ENCODE measurements at places on chromosomes 16 and 17.

GRCh38 chr16:27446721-27447120 is 44.7 kb downstream of the IL21R start:
- no peak for DNase-seq

- no peak for DNase-seq
Measured at GRCh38 chr17:78555746-78556401, 21.3 kb downstream of the DNAH17 start.

DNA sequence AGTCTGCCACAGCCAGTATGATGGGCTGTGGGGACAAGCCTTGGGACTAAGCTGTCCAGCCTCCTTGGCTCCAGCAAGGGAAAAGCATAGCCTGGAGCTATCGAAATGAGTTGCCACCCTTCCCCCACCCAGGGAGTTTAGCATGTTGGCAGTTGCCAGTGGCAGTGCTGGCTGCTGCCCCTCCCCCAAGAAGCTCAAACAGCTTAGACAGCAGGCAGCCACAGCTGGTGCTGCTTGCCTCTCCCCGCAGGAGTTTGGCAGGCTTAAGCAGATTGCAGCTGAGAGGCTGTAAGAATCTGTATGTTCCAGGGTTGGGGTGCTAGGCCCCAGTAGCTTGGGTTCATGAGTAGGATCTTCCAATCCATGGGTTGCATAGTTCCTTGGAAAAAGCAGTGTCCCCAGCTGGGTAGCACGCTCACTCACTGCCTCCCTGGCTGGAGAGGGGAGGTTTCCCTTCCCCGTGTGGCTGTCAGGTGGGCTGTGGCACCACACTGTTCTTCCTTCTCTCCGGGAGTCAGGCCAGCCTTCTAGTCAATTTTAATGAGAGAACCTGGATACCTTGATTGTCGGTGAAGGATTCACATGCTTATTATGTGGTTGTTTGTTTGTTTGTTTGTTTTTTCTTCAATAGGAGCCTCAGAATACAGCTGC is 506.1 kb downstream of the CDH11 start:
- peak; percentile 22 for DNase-seq

- no peak for DNase-seq
Measured at GRCh38 chr16:2487903-2488531, 13.1 kb downstream of the TBC1D24 start.

DNA sequence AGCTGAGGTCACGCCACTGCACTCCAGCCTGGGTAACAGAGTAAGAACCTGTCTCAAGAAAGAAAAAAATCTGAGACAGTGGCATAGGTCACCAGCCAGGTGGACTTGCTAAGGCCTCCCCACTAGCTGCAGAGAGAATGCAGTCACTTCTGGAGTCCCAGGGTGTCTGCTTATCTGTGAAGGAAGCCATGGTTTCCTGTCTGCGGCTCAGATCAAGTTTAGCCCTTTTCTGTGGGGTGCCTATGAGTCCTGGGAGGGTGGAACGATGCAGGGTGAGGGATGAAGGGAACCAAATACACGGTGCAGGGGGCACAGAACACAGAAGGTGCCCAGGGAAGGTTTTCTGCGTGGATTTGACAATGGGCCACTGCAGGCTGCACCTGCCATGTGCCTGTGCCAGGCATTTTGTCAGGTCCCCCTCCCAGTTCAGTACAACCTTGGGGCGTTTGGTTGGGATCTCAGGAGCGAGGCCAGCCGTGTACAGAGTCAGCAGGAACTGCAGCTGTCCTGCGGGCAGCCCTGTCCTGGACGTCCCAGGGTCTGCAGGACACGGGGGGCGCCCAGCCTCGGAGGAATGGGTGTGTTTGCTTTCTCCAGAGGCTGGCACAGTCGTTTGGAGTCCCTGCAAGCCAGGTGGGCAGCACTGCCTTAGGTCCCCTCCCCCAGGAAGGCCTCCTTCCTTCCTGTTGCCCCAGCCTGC is 41.8 kb downstream of the RAB11FIP4 start:
- DNase-seq = no peak

DNA sequence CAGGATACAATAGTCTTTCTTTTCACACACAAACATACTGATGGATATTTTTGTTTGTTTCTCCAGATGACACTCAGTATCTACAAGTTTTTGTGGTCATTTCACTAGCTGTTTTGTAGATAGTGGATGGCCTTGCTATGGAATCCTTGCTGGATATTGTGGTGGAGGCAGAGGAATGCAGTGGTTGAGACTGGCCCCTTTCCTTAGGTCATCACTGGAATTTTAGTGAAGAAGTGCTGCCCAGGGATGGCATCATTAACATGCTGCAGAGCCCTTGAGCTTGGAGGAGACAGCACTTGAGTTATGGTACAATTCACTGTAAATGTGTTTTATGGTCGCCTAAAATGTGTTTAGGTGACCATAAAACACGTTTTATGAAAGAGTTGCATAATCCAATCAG is 455.9 kb upstream of the HSBP1 start:
- no peak for DNase-seq

- no peak for DNase-seq
Measured at GRCh38 chr17:80283116-80283852, 22.6 kb downstream of the RNF213 start.

DNA sequence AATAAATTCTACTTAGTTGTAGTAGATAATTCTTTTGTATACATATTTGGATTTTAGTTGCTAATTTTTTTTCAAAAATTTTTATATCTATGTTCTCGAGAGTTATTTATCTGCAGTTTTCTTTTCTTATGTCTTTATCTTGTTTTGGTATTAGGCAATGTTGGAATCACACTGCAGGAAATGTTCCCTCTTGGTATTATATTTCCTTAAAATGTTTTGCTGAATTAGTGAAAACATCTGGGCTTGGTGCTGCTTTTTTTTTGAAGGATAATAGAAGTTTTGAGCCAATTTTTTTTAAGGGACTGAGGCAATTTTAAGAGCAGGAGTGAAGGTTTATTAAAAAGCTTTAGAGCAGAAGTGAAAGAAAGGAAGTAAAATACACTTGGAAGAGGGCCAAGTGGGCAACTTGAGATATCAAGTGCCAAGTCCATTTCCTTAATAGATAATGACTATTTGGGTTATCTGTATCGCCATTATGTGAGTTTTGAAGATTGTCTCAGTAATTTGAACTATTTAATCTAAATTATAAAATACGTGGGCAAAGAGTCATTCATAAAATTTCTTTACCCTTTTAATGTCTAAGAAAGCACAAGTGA is 1390.1 kb upstream of the CDH8 start:
- DNase-seq = no peak

DNA sequence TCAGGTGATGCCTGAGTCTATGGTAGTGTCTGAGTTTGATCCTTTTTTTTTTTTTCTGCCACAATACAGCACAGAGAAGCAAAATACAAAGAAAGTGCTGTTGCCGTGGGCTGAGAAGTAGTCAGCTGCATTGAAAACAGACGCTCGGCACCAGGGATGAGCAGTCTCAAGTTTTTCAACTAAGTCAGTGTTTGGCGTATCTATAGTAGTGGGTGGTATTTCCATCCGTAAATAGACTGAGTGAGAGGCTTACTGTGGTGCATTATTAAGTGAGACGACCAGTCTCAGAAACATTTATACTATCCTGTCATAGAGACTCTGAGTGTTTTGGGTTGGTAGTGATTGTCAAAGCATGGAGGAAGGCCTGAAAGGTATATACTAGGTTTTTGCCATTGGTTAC is 221.3 kb downstream of the SNX29 start:
- no peak for DNase-seq

GRCh38 chr17:57311281-57312216 is 55.2 kb downstream of the MSI2 start:
- no peak for DNase-seq

GRCh38 chr17:73902416-73903181 is 258.4 kb upstream of the SDK2 start:
- DNase-seq = no peak

DNA sequence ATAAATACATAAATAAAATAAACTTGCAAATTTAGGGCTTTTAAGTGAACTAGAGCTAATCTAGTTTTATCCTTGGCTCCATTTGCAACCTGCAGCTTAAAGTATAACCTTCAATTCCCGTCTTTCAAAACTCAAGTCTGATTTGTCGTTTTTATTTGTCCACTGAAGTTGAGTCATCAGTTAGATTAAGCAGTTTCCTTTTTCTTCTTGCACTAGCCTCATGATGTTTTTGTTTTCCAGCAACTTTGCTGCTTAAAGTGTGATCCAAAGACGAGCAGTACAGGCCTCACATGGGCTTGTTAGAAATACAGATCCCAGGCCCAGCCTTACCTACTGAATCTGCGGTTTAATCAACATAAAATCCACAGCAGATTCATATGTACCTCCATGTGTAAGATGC is 13.8 kb downstream of the ARSG start:
- DNase-seq = no peak

DNA sequence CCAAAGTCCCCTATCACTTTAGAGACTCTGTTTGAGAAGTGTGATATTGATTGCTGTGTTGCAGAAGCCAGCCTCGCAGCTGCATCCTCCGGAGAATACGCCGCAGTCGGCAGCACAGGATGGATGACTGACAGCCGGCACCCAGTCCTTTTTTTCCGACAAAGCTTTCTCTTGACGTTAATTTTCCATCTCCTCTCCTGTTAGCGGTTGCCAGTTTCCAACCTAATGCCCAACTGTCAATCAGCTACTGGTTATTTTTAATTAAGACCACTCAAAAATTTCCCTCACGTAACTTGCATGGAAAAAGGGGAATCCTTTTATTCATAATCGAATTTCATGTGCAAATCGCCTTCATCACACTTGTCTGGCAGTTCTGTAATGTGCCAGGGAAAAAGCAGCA is 953.9 kb downstream of the CDH11 start:
- no peak for DNase-seq

GRCh38 chr17:14006249-14006942 is 62.9 kb upstream of the COX10 start:
- no peak for DNase-seq

GRCh38 chr16:70697594-70698170 is 11.8 kb upstream of the MTSS2 start:
- DNase-seq = no peak

- peak; percentile 20 for DNase-seq
Measured at GRCh38 chr17:32158870-32159585, 16.7 kb downstream of the RHOT1 start.

- DNase-seq = no peak
Measured at GRCh38 chr17:27824745-27825144, 24.4 kb upstream of the NOS2 start.

DNA sequence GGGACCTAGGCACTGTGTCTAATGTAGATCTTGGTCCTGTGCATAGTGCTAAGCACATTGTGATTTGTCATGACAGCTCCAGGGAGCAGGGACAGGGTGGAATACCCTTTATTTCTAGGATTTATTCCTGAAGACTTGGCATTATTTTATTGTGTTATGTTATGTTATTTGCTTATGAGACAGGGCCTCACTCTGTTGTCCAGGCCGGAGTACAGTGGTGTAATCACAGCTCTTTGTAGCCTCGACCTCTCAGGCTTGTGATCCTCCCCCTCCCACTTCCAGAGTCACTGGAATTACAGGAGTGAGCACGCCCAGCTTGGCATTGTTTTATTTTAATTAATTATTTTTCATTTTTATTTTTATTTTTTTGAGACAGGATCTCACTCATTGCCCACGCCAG is 40.5 kb upstream of the USP7 start:
- DNase-seq = no peak

DNA sequence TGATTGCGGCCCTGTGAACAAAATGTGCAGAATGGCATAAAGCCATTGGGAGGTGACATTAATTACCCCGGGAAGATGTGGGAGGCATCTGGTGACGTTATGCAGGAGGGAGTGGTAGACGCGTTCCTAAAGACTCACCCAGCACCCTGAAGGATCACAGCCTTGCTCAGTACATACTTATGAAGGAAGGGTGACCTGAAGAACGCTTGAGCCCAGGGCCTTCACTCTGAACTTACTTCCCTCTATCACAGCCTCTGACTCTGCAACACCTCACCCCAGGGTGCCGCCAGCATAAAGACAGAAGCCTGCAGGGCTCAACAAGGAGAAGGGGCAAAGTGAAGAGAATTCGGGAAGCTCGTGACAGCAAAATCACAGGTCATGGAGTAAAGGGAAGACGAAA is 9.4 kb downstream of the MFSD6L start:
- DNase-seq = no peak

- no peak for DNase-seq
Measured at GRCh38 chr17:30300818-30301217, 9.1 kb upstream of the BLMH start.

- DNase-seq = no peak
Measured at GRCh38 chr16:3173892-3174617, 13.9 kb upstream of the OR1F1 start.

GRCh38 chr17:73921306-73921705 is 277.1 kb upstream of the SDK2 start:
- no peak for DNase-seq

GRCh38 chr17:48066656-48067055 is 18.5 kb downstream of the NFE2L1 start:
- no peak for DNase-seq

GRCh38 chr16:68300734-68301459 is 9.8 kb downstream of the SLC7A6OS start:
- no peak for DNase-seq

GRCh38 chr16:87780385-87780989 is 14.7 kb upstream of the KLHDC4 start:
- peak; percentile 33 for DNase-seq

DNA sequence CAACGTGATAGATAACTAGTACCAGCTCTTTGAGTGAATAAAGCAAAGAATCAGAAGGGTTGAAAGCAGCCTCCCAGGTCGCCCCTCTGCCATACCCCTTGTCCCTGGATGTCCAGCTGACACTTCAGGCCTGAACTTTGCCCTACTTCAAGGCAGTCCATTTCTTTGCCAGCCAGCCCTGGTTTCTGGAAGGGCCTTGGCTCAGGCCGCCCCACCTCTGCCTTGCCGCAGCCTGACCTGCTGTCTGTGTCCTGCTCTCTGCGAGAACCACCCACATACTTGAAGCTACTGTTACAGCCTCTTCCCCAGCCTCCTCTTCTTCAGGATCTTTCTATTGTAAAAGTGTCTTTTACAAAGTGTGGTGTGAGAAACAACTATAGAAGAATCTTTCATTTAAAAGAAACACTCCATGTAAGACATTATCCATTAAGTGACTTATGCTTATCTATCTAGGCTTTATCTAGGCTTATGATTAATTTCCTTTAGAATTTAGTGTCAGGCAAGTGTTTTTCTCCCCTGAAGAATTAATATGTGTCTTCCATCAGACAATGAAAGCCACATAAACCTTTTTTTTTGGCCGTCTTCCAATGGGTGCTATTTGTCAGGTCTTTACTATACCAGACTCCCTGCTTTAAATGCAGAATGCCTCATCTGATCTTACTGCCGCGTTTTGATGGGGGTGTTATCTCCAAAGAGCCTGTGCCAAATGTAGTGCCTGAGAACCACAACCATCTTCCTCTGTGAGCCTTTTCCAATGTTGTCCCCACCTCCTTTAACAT is 133.9 kb downstream of the SOCS1 start:
- DNase-seq = no peak

- no peak for DNase-seq
Measured at GRCh38 chr16:85891033-85891775, 7.8 kb upstream of the IRF8 start.
